ENCODE measurements at places on chromosomes 1 and 21. TPM values are rescaled to one million over a fixed set of nuclear protein-coding genes. Genes with fewer than 3 reads are reported as not detected.

The POLR3GL gene
- 4.6 TPM for total RNA-seq

DNA sequence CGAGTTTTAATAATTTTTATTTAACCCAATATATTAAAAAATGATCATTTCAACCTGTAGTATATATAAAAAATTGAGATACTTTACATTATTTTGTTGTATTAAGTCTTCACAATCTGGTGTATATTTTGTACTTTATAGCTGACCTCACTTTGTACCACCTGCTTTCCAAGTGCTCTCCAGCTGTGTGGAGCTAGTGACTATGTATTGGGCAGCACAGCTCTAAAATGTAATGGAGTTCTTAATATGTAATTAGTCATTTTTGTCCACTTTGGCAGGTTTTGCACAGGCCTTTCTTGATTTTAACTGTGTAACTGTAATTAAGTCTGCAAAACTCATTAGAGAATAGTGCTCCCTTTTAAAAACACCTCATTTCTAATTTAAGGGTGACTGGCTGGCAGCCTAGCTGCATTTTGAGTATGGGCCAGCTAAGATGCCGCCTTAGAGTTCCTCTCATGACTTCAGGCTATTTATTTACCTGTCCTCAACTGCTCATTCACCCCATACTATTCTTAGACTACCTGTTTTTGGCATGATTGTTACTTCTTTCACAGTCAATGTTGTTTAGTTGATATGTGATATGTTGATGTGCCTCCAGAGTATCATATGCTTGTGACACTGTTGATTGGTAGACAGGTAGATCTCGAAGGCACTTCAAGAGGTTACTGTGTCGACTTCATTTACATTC, 43.2 kb downstream of the ZYG11B start:
- DNase-seq: no peak

GRCh38 chr1:231814521-231814920, 187.9 kb downstream of the DISC1 start:
- DNase-seq: no peak

- DNase-seq: no peak
Measured at GRCh38 chr1:172626845-172627244, 32.1 kb upstream of the FASLG start.

All from esophagus squamous epithelium (tissue), 5 donors.